ENCODE measurements at places on chromosomes 6 and 20.

DNA sequence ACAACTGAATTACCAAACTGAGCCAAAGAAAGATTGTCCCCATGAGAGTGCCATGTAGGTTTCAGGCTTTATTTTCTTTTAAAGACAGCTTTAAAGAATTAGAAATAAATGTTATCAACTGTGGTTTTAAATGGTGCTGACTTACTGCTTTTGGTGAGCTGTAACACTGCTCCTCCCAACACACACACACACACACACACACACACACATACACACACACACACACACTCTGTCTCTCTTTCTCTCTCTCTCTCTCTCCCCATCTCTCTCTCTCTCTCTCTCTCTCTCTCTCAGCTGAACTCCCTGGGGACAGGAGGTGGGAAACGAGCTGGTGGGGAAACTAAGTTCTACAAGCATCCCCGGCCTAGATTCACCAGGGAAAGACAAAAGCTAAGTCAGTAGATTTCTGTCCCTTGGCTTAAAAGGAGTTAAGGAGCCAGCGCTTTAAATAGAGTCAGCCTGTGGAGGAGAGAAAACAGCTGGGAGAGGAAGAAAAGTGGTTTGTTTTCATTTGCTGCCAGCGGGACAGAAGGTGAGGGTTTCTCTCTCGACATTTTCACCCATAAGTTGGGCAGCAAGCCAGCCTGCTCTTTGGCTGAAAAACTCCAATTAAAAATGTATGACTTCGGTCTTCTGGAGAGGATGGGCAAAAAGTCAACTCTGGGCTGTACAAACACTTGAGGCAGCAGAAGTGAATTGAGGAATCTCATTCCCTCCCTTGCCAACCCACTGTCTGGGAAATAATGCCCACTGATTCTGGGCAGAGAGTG, 27.4 kb downstream of the CBLN4 start:
- no peak for DNase-seq

- no peak for DNase-seq
Measured at GRCh38 chr6:7833751-7834070, 76.9 kb downstream of the TXNDC5 start.

DNA sequence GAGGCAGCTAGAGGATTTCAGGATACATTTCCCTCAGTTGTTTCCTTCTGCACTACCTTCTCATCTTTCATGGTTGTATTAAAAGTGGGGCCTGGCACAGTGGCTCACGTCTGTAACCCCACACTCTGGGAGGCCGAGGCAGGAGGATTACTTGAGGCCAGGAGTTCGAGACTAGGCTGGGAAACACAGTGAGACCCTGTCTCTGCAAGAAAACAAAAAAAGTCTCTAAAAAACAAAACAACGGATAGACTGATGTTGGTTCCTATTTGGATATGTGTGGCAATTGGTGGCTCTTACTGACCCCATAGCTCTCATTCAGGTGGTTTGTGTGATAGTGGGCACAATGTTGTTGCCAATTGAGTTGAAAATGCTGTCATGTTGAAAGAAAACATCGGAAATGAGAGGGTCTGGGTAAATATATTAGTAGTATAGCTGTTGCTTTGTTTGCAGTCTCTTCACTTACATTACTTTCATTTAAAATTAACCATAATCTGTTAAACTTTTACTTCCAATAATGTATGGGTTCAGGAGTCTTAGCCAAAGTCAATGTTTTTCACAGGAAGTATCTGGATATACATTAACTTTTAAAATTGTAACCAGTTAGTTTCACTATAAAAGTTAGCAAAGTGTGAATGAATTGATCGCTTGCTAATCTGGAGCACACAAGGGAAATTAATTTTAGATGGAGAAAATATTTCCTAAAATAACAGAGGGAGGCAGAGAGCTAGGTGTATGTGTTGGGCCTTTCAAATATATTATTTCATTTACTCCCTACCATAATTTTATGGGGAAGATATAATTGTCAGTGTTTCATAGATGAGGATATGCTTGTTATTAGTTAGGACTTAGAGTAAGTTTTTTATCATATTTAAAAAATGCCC, 31.1 kb downstream of the UTRN start:
- DNase-seq = no peak

DNA sequence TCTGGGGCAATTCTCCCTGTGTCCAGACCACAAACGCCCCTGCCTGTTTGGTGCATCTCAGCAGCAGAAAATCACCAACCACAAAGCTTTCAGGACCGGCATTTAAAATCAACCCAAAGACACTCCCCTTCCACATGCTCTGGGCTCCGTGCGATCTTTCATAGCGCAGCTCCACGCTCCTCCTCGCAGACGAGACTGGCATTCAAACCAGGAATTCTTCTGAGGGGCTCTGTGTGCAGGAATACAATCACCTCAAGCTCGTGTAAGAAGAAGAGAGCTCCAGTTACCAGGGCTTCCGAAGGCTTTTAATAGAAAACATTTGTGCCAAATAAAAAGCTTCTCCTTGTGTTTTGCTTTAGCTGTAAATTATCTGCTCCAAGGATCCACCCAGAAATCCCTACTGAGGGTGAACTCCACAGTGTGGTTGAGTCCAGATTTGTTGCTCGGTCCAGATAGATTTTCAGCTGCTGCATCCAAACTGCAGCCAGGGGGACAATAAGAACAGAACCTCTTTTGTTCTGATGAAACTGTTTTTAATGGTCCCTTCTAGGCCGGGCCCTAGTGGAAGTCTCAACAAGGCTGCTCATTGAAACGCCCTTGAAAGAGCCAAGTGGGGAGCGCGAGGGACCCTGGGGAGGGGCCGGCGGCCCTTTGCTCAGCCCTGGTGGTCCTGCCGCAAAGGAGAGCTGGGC, 16.4 kb upstream of the BMP7 start:
- DNase-seq = no peak
